ENCODE measurements at places on chromosomes 12 and 14.

DNA sequence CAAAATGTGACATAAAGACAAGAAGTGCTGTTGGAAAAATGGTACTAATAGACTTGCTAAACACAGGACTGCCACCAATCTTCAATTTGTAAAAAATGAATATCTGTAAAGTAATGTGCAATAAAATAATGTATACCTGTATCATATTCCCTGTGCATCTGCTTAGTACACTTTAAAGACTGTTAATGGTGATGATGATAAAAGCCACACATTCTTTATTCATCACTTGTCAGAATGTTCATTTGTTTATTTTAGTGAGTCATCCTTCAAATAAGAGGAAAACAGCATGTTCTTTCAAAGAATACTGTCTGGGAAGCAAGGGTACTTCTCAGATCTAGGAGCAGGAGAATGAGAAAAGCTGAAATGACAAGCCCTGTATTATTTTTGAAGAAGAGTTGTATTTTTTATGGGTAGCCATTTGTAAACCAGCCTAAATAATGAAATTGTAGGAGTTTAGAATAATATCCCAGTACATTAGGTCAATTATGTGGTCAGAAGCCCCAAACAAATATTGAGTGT lies 78.3 kb upstream of the PSMA6 start:
- no peak for DNase-seq

DNA sequence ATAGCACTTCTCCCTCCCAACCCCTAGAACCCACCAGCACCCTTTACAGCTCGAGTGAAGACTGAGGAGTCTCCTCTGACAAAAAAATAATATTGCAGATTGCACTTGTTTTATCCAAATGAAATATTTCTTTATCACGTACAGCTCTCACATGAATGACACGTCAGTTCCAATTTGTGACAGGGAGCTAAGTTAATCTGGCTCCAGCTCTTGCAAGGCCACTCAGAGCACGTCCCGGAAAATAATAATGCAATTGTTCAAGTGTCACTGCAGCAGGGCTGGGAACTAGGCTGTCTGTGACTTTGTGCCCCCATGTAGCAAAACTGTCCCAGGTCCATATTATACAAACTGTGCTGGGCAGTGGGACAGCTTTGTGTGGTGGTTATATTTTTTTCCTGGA lies 539.6 kb downstream of the VRK1 start:
- DNase-seq, result no peak

DNA sequence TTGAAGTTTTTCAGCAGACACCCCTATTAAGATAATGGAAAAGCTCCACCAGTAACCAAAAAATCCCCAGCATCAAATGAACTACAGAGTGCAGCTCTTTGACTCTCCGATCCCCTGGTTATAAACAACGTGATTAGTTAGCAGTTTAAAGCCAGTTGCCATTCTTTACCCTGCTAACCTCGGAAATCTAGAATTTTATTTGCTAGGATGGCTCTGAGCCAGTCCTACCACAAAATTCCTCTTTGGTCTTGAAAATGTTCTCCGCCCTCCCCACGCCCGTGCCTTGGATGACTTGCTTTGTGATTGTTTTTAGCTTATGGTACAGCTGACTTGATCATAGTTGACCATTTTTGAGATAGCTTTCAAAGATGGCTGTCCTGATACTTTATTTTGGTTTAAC lies 1.2 kb downstream of the KLHDC2 start:
- DNase-seq, result no peak

DNA sequence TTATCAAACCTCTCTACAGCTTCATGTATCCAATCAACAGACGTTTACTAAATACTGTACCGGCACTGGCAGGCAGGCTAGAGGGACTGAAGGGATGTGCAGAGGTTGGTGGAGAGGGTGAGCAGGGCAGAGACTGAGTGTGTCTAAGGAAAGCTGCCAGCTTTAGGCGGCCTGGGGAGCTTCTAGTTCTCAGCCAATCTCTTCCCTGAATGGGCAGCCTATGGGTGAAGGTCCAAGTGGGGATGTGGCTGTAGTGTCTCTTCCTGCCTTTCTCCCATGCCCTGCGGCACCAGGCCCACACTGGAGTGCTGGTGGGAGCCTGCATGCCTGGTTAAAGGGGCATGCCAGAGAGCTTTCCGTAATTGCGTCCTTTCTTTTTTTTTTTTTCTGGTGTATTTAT lies 239.8 kb downstream of the CACNA1C start:
- DNase-seq, result no peak

DNA sequence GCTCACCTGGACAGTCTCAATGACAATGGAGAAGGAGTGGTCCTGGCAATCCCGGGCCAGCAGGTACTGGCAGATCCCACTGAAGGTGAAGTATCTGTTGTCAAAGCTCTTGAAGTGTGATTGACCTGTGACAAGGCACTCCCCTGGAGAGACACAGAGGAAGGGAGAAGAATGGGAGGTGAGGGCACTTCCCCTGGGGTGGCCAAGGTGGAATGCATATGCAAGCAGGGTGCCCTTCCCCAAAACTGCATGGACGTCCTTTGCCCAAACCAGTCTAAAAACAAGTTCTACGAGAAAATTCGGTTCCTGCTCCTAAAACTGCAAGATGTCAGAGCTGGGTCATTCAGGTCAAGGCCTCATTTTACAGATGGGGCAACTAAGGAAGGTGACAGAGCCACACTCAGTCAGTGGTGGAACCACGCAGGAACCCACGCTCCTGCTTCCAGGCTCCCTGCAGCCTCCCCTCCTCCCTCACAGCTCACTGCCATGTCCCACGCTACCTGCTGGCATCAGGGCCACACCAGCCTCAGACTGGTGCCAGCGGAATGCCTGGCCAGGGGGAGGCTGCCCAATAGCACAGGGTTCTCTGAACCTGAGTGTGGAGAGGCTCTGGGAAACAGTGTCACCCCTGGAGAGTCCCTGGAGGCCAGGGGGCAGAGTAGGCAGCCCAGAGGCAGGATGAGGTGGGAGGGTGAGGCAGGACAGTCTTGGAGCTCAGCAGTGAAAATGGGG lies 59.2 kb downstream of the VWF start:
- no peak for DNase-seq

DNA sequence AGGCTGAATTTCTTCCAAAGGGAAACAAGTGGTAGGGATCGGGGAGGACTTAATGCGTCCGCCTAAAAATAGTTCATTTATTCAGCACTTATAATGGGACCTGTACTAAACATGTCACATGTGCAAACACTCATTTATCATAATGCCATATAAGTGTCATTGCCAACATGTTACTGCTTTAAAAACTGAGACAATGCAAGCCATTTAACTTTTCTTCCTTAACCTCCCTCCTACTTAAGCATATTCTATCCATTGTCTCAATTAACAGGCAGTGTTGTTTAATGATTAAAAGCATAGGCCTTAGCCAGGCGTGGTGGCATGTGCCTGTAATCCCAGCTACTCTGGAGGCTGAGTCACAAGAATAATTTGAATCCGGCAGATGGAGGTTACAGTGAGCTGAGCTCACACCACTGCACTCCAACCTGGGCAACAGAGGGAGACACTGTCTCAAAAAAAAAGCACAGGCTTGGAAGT lies 13.5 kb upstream of the SCFD1 start:
- peak; percentile 57 for DNase-seq

- peak; percentile 80 for DNase-seq
These were observed 2.5 kb downstream of the DUSP6 start for GRCh38 chr12:89349814-89350213.

DNA sequence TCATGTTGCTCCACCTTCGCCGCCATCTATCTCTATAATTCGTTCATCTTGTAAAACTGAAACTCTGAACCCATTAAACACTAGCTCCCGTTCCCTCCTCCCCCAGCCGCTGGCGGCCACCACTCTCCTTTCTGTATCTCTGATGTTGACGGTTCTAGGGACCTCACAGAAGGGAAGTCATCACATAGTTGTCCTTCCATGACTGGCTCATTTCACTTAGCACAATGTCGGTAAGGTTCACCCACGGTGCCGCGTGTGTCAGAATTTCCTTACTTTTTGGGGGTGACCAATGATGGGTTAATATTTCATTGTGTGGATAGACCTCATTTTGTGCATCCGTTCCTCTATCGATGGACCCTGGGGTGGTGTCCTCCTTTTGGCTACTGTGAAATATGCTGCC lies 2.0 kb upstream of the CACNA2D4 start:
- DNase-seq, result peak; percentile 41

DNA sequence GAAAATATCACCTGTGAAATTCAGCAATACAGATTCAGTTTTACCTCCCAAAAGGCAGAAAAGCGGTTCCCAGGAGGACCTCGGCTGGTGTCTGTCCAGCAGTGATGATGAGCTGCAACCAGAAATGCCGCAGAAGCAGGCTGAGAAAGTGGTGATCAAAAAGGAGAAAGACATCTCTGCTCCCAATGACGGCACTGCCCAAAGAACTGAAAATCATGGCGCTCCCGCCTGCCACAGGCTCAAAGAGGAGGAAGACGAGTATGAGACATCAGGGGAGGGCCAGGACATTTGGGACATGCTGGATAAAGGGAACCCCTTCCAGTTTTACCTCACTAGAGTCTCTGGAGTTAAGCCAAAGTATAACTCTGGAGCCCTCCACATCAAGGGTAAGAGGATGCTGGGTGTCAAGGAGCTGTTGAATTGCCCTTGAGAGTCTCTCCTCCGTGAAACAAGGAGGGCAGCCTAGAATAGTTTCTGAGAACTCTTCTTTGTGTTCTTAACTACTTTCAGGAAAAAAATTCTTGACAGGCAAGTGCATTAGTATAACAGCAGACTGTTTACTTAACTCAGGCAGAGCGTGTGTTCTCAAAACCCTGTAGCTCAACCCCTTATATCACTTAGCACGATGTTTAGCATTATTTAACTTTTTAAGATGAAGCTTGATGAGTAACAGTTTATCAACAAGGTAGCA lies 7.7 kb downstream of the TDP1 start:
- DNase-seq, result no peak

- no peak for DNase-seq
These were observed 23.6 kb upstream of the USP44 start for GRCh38 chr12:95574799-95575452.

- peak; percentile 52 for DNase-seq
These were observed 163.3 kb upstream of the NTF3 start for GRCh38 chr12:5268424-5269210.

DNA sequence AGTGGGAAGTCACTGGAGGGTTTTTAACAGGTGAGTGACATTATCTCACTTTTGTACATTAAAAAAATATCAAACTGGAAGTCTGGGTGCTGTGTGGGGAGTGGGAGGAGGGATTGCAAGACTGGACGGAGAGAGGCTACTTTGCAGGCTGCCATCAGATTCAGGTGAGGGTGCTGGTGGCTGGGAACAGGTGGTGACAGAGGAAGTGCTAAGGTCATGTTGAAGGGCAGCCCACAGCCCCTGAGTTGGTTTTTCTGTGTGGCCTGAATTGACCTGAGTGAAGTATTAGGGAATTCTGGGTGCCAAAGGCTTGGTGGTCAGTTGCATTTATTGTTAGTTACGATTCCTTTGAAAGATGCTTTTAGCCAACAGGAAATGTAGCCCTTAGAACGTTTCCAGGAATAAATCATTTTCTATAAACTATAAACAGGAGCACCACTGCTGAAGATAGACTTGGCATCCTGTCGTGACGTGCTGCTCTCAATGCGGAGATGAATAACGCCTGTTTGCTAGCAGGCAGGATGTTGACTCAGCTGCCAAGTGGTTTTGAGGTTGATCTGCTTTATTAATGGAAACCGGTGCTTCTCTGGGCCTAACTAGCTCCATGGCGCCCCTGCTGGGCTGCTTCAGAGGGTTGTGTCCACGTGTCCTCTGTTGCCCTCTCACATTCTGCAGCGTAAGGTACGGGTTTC lies 707.5 kb upstream of the TMEM132C start:
- peak; percentile 82 for DNase-seq

All from islet precursor cell (in vitro differentiated cells).